ENCODE measurements at places on chromosomes 2 and 18.

DNA sequence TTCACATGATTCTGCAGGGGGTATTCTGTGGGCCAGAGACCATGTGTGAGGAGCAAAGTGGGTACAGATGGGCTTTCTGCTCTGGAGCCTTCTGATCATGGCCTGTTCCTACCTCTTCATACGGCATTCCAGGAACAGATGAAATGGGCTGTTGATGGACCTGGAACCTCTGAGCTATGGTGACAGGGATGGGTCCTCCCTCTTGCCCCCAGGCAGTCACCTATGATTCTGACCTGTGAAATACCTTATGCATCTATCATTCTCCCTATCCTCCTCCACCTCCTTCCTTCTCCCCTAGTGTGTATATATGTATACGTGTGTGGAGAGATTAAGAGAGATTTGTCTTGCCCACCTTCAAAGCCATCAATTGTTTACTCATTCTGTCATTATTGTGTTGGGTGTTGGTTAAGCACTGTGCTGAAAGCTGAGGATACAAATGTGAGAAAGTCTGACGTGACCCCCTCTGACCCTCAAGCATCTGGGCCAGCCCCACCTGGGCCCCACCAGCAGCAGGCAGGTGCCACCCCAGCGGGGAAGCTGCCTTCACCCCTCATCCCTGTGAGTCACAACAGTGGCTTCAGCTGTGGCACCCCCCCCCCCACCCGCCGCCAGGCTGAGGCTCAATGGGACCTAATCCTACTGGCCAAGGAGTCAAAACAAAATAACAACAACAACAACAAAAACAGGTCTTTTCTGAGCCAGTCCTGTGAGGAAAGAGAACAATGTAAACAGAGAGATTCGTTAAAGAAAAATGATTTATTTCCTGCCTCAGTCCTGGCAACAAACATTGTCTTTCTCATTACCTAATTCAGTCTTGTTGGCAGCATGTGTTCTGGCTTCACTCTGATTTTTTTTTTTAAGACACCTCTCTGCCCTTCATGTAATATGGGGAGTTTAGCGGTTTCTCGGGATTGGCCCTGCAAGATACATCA, 103.8 kb upstream of the CDC42EP3 start:
- no peak for DNase-seq

GRCh38 chr18:45463451-45463850, 151.8 kb upstream of the SLC14A2 start:
- DNase-seq: no peak

DNA sequence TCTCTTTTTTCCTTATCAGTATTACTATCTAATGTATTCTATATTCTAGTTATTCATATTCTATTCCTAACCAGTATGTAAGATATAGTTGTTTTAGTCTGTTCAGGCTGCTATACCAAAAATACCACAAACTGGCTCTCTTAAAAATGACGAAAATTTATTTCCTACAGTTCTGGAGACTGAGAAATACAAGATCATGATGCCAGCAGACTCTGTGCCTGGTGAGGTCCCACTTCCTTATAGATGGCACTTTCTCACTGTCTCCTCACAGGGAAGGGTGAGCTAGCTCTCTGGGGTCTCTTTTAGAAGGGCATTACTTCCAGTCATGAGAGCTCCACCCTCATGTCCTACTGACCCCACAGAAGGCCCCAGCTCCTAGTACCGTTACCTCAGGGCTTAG, 4.8 kb upstream of the ARHGAP15 start:
- no peak for DNase-seq

DNA sequence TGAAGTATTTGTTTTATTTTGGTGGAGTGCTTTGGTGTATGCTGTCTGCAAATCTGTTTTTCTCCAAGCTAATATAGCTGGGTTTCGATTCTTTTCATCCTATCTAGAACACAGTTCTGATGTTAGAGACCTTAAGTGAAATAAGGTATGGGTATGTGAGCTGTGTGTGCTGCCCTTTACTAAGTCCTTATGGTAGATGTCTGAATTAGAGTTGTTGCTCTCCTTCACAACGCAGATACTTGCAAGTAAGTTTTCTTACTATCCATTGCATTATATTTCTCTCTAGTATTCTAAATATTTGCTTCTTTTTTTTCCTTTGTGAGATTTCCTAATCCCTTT, 38.6 kb downstream of the AGFG1 start:
- DNase-seq: no peak

DNA sequence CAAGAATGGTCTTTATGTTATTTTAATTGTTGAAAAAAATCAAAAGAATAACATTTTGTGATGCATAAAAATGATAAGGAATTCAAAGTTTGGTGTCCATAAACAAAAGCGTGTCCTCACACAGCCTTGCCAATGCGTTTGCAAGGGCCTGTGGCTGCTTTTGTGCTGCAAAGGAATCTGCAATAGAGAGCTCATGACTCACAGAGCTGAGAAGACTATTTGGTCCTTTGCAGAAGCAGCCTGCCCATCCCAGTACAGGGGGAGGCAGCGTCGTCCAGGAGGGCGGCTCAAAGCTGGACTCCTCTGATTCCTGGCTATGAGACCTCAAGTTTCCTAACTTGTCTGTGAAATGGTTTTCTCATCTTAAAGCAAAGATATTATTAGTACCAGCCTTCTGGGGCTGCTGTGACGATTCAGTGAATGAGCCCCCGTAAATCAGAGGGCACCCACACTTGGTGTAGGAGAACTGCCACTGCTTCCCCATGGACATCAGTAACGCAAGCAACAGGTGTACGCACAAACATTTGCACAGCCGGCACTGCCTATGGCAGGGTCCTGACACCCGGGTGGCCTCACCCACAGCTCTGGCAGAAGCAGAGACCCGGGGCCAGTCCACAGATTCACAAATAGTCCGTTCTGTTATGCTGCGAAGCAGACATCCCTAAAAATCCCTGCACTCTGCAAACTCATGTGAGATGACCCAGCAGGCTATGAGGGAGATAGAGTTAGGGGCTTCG, 70.6 kb upstream of the ASAP2 start:
- no peak for DNase-seq

DNA sequence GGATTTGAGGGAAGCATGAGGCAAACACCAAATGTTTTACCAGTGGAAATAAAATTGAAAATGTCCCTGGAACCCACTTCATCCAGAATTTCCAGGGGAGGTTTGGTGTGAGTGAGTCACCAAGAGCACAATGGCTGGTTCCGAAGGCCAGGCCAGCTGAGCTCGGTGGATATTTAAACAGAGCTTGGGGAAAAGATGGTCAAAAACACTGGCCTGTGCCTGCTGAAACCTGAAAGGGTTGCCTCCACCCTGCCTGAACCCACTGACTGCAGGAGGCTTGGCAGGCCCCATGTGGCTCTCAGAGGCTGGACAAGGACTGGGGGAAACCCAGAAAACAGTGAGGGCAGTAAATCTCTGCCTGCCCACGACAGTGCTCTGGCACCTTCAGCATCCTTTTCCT, 93.9 kb downstream of the TTC32 start:
- DNase-seq: no peak

DNA sequence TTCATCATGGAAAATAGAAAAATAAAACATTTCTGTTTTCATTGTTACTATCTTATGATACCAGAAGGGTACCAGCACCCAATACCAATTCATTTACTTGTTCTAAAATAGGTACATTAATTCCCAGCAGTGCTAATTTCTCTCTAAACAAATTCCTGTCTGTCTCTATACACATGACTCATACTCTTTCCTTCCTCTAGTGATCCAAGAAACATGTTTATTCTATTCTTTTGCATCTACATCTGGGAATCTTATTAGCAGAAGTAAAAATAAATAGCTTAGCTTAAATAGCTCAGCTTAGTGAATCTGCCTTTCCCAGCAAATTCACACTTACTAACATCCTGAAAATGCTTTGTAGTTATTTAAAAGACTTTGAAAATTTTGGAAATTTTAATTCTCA, 84.5 kb upstream of the MAPRE2 start:
- DNase-seq: no peak

- no peak for DNase-seq
These were observed 79.0 kb upstream of the CTDP1 start for GRCh38 chr18:79600596-79600995.

DNA sequence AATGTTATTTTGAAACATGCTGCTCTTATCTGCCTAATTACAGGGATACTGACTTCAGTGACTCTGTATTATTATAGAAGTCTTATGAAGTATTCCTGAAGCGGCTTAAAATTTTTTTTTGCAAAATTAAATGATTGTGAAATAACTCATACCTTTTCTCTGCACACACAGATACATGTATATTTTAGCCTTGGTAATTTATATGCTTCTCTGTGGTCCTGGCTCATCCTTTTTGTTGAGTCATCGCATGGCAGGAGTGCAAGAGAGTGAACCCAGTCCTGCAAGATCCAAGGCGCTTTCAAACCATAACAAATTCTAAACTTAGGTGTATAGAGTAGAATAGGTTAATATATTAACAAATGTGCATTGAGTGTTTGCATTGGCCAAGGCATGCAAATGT, 8.6 kb downstream of the CCNT2 start:
- DNase-seq: no peak

DNA sequence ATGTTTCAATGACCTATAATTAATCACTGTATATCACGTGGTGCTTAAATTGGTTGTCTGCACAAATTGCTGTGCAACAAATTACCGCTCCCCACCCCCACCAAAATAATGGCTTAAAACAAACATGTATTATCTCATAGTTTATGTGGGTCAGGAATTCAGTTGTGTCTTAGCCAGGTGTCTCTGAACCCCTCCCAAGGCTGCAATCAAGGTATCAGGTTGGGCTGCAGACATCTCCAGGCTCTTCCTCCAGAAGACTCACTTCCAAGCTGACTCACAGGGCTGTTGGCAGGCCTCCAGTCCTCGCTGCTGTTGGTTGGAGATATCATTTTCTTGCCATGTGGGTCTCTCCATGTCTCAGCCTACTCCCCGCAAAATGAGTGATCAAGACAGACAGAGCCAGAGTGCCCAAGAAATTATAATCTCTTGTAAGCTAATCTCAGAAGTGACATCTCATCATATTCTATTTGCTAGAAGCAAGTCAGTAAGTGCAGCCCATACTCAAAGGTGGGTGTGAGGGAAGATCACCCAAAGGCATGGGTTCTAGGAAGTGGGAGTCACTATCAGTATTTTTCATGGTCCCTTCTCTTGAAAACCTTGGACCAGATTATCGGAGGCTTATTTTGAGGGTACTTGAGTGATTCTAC, 38.4 kb downstream of the SPC25 start:
- DNase-seq: no peak

DNA sequence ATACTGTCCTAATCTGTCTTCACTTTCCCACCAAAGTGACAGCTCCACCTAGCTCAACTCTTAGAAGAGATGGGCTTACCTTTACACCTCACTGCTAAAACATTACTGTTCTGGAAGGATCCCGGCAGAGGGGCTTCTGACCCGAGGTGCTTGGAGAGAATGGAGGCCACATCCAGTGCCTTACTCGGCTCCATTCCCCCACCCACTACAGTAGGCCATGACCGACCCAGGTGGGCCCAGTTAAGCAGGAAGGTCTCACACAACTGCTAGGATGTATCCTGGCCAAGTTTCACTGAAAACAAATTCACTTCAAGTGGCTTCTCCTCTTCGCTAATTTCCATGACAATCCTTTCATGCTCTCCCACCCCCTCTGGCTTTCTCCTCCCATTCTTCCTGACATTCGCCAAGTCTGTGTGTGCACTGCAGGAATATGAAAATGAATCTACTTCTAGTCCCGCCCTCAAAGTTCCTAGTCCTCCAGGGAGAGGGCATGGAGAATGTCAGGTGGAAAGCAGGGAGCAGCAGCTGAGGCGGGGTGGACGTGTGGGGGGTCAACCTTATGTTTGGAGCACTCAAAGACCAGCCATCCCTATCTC, 11.8 kb downstream of the WIPF1 start:
- no peak for DNase-seq

DNA sequence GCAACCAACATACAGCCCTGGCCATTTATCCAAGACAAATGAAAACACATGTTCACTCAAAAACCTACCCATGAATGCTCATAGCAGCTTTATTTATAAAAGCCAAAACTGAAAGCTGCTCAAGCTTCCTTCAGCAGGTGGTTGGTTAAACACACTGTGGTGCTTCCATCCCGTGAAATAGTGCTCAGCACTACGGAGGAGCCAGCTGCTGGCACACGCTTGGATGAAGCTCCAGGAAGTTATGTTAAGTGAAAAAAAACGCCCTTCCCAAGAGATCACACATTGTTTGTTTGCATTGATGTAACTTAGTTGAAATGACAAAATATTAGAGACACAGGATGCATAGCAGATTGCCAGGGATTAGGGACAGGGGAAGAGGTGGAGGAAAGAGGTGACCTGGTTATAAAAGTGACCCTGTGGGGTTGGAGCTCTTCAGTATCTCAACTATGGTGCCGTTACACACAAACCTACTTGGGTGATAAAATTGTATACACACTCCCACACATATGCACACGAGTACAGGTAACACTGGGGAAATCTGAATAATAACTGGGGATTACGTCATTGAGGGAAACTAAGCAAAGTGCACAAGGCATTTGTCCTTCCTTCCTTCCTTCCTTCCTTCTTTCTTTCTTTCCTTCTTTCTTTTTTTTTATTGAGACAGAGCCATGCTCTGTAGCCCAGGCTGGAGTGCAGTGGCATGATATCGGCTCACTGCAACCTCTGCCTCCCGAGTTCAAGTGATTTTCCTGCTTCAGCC, 6.2 kb upstream of the ALPG start:
- no peak for DNase-seq

DNA sequence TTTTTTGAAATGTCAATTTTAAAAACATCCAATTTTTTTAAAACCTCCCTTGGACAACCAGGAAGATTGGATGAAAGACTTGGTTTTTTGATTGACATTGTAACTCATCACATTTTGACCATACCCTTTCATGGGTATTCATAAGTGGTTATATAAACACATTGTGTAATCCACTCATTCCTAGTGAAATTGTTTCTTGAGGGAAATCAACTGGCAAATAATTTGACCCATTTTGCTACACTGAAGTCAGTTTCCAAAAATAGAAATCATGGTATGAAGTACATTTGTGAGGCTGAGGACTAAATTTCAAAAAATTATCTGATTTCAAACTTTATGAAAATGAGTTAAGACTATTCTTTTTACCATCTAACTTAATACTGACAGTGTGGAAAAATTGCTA, 31.5 kb downstream of the FBXO48 start:
- DNase-seq: no peak

GRCh38 chr2:72008608-72009007, 139.1 kb downstream of the CYP26B1 start:
- DNase-seq: no peak

GRCh38 chr18:69684789-69685188, 262.9 kb downstream of the CD226 start:
- no peak for DNase-seq

DNA sequence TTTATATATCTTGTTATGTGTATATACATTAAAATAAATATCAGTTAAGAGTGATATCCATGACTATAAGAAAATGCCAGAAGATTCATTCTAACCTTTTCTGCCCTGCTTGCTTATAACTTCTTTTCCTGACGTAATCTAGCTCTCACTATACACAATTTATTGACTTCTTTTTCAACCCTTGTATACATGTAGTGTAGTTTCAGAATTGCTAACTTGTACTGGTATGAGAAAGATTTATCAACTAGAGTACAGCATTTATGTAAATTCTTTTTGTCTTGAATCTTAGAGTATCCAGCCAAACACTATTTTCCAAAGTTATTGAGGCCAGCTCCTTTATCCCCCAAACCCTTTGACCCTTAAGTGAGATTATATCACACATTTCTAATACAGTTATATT, 798.0 kb upstream of the RAB6C start:
- DNase-seq: no peak

All from stimulated activated CD8-positive, alpha-beta memory T cell treated with anti-CD3 and anti-CD28 coated beads, Interleukin-7, amount 100 ng/mL, for 4 hours (primary cell).